Fibroblast of skin of right quadriceps (primary cell): ENCODE measurements at places on chromosomes 13 and 19.

DNA sequence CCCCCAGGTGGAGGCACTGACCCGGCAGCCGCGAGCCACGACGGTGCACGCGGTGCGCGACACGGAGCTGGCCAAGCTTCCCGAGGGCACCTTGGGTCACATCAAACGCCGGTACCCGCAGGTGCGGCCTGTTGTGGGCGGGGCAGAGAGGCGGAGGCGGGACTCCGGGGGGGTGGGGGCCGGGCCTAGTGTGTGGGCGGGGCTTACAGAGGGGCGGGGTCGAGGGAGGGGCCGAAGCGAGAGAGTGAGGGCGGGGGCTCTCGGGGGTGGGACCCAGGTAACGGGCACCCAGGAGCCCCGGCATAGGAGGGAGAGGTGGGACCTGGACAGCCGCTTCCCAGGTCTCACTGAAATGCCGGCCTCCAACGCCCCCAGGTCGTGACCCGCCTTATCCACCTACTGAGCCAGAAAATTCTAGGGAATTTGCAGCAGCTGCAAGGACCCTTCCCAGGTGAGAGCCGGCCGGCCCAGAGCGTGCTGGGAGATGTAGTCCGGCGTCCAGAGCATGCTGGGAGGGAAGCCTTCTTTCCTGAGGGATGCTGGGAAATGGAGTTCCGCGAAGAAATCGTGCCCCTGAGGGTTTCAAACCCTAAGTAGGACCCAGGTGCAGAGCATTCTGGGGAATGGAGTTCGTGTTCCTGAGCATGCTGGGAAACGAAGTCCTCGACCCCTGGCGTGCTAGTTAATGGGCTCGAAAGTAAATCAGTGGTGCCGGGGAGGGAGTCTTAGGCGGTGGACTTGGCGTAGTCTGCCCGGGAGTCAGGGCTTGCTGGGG is 15.7 kb downstream of the PNPLA6 start:
- peak; percentile 60 for DNase-seq

DNA sequence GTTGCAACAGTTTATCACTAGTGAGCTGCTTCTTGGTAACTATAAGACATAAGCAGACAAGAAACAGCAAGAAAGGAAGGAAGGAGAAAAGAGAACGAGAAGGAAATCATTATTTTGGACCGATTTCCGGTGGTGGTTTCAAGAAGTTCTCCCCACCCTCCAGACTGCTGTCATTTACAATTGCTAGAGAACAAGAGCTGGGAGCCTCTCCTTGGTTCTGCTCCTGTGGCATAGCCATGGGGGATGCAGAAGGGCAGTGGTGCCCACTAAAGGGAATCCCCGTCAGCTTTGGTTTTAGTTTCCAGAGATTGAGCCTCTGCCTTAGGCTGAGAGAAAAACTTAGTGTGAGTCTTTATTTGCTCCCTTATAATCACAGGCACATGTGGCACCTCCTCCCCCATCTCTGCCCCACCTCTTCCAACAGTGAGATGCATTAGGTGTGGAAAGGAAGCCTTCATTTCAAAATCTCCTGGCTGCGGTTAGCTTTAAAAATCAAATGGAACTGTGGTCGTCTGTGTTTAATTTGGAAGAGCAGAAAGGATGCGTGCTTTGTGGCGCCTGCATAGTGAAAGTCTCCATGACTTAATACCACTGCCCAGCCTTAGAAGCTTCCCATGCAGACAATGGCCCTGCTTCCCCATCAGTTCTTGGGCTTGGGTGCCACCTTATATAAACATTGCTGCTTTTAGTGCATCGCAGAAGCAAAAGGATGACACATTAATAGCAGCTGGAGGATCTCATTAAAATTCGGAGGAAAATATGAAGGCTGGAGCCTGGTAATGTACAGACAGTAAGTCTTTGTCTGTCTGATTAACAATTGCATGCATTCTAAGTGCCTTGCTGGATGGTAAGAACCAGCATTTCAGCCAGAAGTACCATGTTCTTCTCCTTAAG is 25.0 kb downstream of the LRCH1 start:
- DNase-seq: peak; percentile 88

- peak; percentile 23 for DNase-seq
These were observed 290.0 kb downstream of the KCTD12 start for GRCh38 chr13:76596216-76596615.

- DNase-seq: peak; percentile 15
These were observed 66.3 kb upstream of the UFM1 start for GRCh38 chr13:38283346-38283745.

DNA sequence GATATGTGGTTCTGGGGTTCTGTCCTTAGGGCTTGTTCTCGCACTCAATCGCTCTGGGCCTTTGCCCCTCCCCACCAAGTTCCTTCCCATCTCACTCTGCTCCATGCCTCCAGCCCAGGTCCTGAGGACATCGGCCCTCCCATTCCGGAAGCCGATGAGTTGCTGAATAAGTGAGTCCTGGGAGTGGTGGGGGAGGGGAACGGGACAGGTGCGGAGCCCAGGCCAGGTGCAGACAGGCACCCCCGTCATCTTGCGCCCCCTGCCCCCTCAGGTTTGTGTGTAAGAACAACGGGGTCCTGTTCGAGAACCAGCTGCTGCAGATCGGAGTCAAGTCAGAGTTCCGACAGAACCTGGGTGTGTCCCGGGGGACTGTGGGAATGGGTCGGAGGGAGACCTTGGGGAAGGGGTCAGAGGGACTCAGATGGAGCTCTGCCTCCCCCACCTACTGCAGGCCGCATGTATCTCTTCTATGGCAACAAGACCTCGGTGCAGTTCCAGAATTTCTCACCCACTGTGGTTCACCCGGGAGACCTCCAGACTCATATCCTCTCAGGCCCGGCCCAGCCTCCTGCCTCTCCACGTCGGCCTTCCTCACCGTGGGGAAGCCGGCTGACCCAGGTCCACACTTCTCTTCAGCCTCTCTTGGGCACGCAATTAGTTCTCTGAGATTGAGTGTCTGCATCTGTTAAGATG is 10.1 kb downstream of the FUZ start:
- DNase-seq: no peak

- peak; percentile 18 for DNase-seq
These were observed 118.4 kb upstream of the SLC7A1 start for GRCh38 chr13:29713839-29714238.

DNA sequence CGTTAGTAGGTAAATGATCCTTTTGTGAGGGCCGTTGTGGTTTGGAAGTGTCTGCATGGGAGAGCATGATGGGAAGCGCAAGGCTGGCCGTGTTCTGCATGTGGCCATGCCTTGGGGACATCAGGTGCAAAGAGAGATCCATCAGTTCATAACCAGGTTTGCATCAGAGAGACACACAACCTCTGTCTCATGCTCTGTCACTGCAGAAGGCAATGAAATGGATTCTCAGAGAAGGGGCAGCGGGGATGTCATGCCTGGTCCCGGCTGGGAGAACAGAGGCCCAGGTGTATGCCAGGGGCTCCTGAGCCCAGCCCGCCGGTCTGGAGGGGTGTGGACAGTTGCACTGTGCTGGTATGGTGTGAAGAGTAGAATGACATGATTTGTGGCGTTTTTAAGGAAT is 60.2 kb downstream of the GGACT start:
- DNase-seq: no peak

DNA sequence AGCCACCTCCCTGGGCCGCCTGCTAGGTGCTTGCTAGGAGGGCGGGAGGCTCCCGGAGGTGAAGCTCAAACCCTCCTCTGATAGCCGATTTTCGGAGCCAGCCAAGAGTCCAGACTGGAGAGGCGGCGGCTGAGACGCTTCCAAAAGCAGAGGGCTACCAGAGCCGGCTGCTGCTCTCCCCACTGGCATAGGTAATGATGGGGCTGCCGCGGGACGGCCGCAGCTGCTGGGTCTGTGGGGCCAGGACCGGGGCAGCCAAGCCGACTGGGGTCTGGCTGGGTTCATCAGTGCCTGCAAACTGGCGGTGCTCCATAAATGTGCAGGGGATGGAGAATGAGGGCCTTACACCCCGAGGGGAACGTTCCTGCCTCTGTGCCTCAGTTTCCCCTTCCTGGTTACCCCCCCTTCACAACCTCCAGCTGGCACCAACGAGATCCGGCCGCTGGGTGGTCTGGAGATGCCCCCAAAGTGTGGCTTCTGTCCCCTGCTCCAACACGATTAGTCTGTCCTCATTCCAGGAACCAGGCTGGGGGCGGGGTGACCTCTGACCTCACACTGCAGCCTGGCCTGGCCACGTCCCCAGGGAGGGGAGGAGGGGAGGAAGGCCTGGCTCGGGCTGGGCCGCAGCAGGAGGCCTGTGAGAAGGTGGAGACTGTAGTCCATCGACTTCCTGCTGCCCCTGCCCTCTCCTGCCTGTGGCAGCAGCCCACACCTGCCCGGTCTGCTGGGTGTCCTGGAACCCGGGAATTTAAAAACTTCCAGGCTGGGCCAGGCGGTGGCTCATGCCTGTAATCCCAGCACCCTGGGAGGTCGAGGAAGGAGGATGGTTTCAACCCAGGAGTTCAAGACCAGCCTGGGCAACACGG is 3.8 kb upstream of the WDR18 start:
- DNase-seq: no peak

- no peak for DNase-seq
These were observed 4.8 kb downstream of the ADPRHL1 start for GRCh38 chr13:113448545-113448884.

DNA sequence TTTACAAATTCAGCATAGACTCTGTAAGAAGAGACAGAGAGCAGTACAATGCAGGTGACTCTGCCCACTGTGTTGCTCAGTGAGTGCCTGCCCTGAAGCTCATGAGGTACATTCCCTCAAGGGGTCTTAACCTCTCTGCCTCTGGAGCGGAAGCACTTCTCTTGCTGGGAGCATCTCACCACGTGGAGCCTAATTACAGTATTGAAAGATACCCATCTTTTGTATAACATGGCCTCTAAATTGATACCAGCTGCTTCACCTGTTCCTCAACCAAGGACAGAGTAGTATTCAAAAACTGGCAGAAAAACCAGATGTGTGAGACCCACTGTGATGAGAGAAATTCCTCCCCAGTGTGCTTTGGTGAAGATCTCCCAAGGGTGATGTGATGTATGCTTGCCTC is 77.1 kb downstream of the SACS start:
- no peak for DNase-seq

DNA sequence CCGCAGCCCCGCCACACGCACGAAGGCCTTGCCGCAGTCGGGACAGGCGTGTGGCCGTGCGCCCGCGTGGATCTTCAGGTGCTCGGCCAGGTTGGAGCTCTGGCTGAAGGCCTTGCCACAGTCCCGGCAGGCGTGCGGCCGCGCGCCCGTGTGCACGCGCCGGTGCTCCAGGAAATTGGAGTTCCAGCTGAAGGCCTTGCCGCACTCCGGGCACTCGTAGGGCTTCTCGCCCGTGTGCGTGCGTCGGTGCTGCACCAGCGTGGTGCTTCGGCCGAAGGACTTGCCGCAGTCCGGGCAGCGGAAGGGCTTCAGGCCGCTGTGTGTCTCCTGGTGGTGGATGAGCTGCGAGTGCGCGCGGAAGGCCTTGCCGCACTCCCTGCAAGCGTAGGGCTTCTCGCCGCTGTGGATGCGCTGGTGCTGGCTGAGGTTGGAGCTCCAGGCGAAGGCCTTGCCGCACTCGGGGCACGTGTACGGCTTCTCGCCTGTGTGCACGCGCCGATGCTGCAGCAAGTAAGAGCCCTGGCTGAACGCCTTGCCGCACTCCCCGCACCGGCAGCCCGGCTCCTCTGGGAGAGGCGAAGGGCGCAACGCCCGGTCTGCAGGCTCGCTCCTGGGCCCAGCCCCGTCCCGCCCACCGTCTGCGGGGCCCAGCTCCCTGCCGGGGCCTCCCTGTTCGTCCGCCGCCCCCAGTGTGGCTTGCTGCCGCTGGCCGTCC is 3.6 kb upstream of the A1BG start:
- DNase-seq: peak; percentile 31

DNA sequence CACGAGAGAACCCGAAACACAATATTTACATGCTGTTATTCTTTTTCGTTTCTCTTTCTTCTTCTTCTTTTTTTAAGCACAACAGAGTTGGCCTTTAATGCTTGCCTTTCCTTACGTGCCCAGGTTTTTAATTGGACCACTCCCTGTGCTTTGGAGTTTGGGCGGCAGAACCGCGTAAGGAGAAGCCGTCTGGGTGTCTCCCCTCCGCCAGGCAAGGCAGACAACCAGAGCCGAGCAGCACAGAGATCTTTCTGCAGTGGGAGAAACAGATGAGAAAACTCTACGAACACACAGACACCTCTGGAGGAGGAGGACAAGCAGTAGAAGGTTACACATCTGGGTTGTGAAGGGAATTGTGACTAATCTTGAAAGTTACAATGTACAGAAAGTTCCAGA is 150.0 kb upstream of the UBL3 start:
- no peak for DNase-seq
